ENCODE measurements at places on chromosomes 7 and 10. TPM values are rescaled to one million over a fixed set of nuclear protein-coding genes. Genes with fewer than 3 reads are reported as not detected.

DNA sequence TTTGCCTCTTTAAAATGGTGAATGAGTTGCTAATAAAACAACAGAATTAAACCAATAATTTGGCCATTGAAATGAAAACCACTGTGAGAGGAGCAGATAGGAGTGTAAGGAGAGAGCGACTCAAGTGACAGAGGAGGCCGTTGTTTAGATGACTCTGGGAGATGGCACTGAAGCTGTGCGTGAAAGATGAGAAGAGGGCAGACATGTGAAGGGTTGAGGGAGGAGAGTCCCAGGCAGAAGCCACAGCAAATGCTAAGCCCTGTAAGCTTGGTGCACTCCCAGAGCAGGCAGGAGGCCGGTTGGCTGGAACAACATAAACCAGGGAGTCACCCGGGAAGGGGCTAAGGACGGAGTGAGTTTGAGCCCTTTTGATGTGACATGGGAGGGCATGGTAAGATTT, 814 bp upstream of the OPALIN start:
- DNase-seq, result no peak

GRCh38 chr7:6228361-6229229, 43.8 kb downstream of the CYTH3 start:
- no peak for DNase-seq

DNA sequence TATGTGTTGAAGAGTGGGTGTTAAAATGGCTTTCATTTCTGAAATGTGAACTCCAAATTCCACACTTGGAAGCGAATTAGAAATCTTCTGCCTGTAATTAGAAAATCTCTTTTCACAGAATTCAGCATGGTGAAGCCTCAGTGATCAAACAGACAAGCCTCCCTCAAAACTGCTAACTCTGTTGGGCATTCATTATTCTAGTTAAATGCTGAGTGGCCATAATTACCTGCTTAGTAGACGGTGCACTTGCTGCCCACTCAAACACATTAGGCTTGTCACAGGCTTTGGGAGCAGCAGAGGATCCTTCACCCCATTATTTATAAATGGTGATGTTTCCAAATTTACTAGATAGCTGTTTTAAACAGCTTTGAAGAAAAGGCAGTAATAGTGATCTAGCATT, 177.2 kb upstream of the PCLO start:
- no peak for DNase-seq

DNA sequence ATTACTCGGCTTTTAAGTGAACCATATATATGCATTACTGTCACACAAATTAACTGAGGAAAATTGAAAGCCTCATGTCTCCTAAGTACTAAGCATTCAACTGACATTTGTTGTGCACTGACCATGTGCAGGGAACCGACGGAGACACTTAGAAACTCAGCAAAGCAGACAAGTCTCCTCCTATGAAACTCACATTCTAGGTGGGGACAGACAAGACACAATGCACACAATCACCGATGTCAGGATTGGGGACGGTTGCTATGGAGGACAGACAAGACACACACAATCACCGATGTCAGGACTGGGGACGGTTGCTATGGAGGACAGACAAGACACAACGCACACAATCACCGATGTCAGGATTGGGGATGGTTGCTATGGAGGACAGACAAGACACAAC, 134.0 kb downstream of the PTPRN2 start:
- DNase-seq, result no peak

GRCh38 chr10:17217631-17218232, 10.3 kb upstream of the VIM start:
- DNase-seq, result no peak

DNA sequence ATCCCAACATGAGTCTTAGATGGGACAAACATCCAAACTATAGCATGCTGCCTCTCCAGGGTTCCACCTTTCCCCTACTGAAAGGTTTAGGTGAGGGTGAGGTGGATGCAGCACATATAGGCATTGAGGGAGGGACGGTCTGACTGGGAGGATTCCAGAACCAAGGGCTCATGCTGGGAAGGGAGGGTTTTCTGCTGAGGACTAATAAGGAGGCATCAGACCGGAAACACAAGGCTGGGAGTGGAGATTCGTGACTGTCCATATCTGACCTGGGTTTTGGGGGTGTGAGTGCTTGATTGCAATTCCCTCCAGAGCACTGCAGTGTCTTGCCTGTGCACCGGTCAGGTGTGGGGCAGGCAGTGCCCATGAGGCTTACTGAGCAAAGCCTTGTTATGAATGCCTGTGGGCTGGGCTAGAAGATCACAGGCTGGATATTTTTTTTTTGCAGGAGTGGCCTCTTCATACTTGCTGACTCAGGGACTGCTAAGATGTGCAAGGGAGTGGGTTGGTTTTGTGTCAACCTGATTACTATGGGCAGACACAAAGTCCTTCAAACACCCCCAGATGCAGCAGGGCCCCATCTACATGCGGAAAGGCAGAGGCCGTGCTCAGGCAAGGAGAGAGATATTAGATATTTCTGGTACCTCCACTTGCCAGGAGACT, 26.7 kb downstream of the DMBT1 start:
- no peak for DNase-seq

DNA sequence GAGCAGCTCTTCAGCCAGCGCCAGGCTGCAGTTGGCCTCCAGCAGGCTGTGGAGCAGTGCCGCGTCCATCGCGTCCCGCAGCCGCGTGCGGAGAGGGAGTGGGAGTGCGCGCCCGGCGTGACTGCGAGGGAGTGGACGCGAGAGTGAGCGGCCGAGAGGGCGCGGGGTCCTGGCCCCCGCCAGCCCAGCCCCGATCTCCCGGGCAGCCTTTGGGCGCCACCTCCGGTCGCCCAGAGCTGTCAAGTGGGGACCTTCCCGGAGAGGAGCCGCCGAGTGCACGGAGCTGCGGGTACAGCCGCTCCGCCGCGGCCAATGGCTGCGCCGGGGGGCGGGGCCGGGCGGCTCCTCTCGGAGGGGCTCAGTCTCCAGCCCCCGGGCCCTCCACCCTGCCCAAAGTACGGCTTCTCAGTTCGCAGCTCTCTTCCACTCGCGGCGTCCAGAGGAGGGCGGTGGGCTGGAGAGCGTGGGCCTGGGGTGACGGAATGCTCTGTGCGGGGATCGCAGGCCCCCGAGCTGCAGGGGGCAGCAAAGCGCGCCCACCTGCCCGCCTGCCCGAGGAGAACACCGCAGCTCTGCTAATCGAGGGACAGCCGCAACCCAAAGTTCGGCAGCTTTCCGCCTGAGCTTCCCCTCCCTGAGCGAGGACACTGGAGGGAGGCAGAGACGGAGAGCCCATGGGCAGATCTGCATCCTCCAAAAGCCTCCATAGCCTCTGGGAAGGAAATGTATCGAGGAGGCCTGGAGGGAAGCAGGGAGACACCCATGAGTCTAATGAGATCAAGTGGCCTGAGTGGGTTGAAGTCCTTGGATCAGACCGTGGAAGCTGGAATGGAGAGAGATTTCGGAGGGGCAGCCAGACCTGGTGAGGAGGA, at the start of gene CRHR2:
Gene CRHR2, minus strand, starts transcription at position 245 of the 872 bp plus-strand sequence. Its CDS starts 176 bp downstream, at position 69.
- no peak for DNase-seq

- no peak for DNase-seq
Measured at GRCh38 chr10:27578316-27578715, 74.2 kb downstream of the RAB18 start.

DNA sequence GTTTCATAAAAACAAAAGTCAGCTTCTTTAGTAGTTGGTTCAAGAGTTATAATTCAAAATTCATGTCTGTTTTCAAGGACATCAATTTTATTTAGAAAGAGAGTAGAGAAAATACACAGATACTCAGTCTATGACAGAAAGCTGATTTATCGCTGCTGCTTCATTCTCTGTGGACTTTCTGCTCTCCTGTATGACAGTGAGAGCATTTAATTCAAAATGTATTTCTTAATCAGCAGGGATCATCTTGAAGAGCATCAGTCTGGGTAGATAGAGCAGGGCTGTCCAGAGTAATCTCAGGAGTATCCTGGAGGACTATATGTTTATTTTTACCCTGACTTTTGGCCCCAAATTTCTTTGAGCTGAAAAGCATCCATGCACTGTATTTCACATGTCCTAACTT, 1676.7 kb downstream of the REEP3 start:
- no peak for DNase-seq

- peak; percentile 26 for DNase-seq
Measured at GRCh38 chr7:142248-142941, 50.0 kb upstream of the FAM20C start.

DNA sequence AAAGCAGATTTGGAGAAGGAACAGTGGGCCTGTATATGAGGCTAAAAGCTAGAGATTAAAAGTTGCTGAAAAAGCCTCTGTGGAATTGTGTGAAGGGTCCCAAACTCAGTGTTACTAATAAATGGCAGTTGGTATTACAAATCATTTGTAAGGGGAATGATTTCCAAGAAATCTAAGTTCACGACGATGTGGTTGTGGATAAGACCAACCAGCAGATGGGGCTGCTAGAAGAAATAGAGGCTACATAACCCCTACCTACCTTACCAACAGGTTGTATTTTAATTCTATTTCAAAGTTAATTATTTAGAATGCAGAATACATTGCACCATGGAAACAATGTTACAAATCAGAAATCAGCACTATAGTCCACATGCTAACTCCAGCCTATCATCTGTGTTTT, 377.1 kb downstream of the HPSE2 start:
- DNase-seq, result peak; percentile 31

DNA sequence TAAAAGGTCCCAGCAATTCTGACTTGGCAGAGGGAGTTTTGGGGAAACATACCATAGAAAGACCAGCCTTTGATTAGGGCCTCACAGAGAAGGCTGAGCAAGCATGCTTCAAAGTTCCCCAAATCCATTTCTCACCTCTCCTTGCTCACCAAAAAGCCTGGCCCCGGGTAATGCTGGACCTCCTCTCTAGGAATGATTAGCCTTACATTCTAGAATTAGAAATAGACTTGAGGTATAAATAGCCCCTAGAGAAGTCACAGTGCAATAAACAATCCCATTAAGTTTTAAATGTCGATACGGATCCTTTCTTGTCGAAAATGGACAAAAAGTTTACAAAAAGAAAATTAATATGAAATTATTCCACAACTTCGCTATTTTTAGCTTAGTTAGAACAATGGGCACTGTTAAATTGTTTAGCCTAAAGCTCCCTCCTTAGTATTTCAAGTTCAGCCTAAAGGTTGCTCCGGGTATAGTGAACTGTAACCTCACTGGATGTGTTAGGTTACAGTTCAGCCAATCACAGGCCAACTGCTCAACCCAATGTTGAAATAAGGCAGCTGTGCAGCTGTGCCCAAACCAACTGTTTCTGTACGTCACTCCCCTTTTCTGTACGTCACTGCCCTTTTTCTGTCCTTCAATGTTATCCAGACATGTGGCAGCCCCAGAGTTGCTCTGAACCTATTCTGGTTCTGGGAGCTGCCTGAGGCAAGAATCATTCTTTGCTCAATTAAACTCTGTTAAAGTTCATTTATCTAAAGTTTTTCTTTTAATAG, 7.9 kb upstream of the GSDME start:
- DNase-seq, result no peak

- no peak for DNase-seq
Measured at GRCh38 chr7:88040694-88041093, 106.6 kb downstream of the ADAM22 start.

DNA sequence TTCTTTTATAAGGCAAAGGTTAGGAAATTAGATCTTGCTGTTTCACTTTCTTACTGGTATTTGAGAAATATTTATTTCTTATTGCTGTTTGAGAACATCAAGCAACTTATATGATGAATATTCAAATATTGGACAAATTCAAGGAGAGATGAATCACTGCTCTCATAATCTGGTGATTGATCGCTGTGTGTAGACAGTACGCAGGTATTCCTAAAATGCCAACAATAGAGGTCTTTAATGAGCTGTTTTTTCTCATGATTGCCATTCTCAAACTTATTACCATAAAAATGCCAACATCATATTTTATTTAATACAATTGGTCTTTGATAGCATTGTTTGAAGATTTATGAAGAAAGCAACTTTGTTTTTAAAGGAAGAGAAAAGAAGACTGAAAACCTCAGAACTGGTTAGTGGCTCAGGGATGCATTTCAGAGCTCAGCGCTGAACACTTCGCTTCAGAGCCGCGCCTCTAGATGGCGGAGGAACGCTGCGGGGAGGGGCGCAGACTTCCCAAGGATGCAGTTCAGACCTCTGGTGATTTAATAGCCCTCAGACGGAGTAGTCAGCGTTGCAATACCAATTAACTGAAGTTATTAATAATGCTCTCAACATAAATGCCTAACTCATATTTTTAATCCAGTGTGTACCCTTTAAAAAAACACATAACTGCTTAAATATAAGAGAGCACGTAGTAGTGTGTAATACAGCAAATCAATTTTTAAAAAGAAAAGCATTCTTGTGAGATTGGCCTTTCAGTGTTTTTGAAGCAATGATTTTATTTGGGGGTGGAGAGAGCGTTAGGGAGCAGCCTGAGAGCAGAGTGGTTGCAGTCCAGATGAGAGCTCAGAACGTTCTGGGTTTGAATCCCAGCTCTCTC, 38.5 kb upstream of the STEAP4 start:
- DNase-seq, result peak; percentile 56

GRCh38 chr10:8056871-8057331, 2.4 kb downstream of the GATA3 start:
- DNase-seq, result no peak

- DNase-seq, result peak; percentile 18
Measured at GRCh38 chr7:84536271-84536870, 341.8 kb upstream of the SEMA3A start.

- no peak for DNase-seq
Measured at GRCh38 chr7:101418694-101419093, 56.0 kb downstream of the COL26A1 start.

DNA sequence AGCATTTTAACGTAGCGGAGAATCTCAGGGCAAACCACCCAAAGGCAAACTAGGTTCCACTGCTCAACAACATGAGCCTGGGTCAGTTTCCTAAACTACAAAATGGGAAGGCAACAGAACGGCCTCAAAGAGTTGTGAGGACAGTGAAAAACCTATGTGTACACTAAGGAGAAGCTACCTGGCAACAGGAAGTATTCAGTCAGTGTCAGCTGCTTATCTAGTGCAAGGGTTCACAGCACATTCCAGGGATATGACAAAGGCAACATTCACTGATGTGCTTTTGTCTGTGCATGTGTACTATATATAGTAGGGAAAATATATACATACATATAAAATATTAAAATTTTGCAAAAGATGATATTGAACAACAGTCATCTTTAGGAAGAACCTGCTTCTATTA, 17.2 kb downstream of the NUDCD3 start:
- peak; percentile 81 for DNase-seq

Gene FAM13C
- not detected for total RNA-seq

Gene TAS2R3
- 0.16 TPM for total RNA-seq

Gene PON1
- total RNA-seq, result 0.78 TPM

Gene SPACDR
- 0.64 TPM for total RNA-seq

Gene DHTKD1
- total RNA-seq, result 12.6 TPM

Gene SDK1
- not detected for total RNA-seq

Gene RNF148
- 0.10 TPM for total RNA-seq

Gene SLC18A3
- total RNA-seq, result not detected

Gene TWNK
- total RNA-seq, result 15.9 TPM

Measured in HT-29 (cell line).